ENCODE measurements at places on chromosomes 16 and 17.
A peak's percentile ranks its signal among the peaks of the same experiment; 100 is the strongest.

- no peak for DNase-seq
Observed at GRCh38 chr17:69410671-69411070, 3.8 kb upstream of the MAP2K6 start.

DNA sequence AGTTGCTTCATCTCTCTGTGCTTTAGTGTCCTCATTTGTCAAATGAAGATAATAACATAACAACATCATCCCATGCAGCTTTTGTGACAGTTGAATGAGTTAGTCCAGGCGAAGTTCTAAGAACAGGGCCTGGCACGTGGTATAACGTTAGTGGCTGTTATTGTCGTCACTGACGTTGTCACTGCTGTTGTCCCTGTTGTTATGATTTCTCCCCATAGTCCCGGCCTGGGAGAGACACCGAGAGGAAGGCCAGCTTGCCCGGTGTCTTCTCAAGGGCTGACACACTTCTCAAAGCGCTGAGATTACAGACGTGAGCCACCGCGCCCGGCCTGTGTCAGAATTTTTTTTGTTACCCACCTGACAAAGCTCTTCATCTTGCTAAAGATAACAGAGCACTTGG, 29.9 kb downstream of the ABR start:
- DNase-seq = no peak

DNA sequence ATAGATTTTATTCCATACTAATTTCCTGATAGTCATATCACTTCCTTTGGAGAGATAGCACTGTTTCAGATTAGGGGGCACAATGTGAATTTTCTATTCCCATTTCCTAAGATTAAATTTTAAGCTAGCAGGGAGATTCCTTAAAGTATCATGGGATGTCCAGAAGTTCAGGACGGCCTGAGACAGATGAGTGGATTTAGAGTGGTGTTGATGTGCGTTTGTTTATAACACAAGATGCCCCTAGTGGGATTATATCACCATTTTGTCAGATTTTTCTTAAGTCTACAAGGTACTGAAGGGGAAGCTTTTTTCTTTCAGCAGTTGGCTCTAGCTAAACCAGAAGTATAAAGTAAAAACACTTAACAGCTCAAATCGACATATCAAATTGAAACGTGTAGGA, 183.6 kb upstream of the TBX2 start:
- DNase-seq = no peak

DNA sequence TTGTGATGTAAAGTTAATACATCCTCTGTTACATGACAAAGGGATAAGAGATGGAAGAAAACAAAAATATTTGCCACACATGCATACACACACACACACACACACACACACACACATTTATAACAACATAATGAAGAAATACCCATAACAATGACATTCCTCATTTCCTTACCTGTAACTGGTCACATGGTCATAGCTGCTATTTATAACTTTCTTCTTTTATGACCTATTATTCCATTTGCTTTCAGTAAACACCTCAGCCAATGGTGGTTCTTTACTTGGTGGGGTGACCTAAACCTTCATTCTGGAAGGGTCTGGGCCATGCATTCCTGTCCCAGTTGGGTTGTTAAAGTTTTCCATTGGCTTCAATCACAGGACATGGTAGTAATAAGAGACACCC, 5.3 kb downstream of the MT2A start:
- DNase-seq = no peak

- peak; percentile 87 for DNase-seq
Observed at GRCh38 chr17:1188812-1189504, 9.2 kb upstream of the ABR start.

Measured in uterus (tissue), 4 donors.